ENCODE measurements at places on chromosomes 12 and 14. TPM values are rescaled to one million over a fixed set of nuclear protein-coding genes. Genes with fewer than 3 reads are reported as not detected.

Gene RNASE7
- not detected for total RNA-seq

Gene SIRT4
- 4.1 TPM for total RNA-seq

Gene MYF5
- total RNA-seq, result not detected

Gene MYL2
- not detected for total RNA-seq

Gene ZNF740
- total RNA-seq, result 17.1 TPM

Gene IL31
- total RNA-seq, result not detected

Gene DDN
- 14.7 TPM for total RNA-seq

Gene PMCH
- total RNA-seq, result 0.41 TPM

Gene TMEM260
- 17.9 TPM for total RNA-seq

Gene GRIP1
- total RNA-seq, result 122 TPM

Gene SERPINA3
- not detected for total RNA-seq

Gene SLCO1A2
- 4.9 TPM for total RNA-seq

Gene FBXW8
- 7.7 TPM for total RNA-seq

All from frontal cortex (tissue), 4 donors.